ENCODE measurements at places on chromosomes 12 and 14.

DNA sequence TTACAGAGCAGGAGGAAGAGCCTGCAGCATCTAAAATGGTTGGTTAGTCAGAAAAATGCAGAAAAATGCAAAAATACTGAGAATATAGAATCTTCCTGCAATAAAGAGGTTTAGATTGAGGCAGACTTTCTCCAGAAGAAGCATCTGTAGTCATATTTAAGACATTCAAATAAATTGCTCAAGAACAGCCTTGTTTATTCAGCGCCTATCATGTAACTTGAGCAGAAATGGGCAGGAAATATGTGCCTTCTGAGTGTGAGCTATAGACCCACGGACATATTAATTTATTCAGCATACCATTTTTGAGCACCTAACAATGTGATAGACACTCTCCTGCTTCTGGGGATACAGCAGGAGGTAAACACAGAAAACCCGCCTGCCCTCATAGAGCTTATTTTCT lies 102.0 kb upstream of the HIF1A start:
- peak overlapping the region; percentile 98 for H3K27ac ChIP-seq
- H3K36me3 ChIP-seq = no peaks in the 10 kb centered on the region
- peaks cover 76% of the 10 kb centered on the region for H3K4me1 ChIP-seq
- no peak overlapping the region for H3K4me3 ChIP-seq

- H3K36me3 ChIP-seq = no peaks in the 10 kb centered on the region
- H3K4me3 ChIP-seq = peak overlapping the region; percentile 44
- DNase-seq = no peak
These were observed 521 bp upstream of the PAPLN start for GRCh38 chr14:73236752-73237218.

GRCh38 chr12:104738776-104739642 lies 219.1 kb downstream of the SLC41A2 start:
- H3K36me3 ChIP-seq = no peaks in the 10 kb centered on the region
- peak overlapping the region; percentile 66 for H3K27ac ChIP-seq
- H3K4me1 ChIP-seq = peaks cover 73% of the 10 kb centered on the region
- no peak for DNase-seq
- no peak overlapping the region for H3K4me3 ChIP-seq
- H3K27me3 ChIP-seq = no peaks in the 10 kb centered on the region

DNA sequence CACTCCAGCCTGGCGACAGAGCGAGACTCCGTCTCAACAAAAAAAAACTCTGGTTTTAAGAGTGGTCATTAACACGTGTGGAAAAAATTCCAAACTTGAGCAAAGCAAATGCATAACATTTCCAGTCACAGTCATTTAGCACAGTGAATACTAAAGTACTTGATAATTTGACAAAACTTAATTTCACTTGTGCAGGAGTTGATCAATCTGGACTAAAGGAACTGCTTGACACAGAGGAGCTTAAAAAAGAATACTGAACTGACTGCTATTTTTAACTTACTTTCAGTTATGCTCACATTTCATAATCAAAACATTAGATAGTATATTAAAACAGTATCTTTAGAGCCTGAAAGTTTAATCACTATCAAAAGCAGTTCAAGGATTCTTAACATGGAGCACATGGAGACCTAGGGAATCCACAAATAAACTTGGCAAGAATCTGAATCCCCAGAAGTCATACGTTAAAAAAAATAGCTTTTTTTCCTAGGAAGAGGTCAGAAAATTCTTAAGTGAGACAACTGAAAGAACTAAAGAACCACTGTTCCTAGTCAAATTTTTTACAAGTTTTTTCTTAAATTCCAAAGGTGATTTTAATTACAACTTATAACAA lies 7.4 kb downstream of the UBE2N start:
- no peak overlapping the region for H3K4me3 ChIP-seq
- no peak for DNase-seq
- peaks cover 86% of the 10 kb centered on the region for H3K4me1 ChIP-seq

DNA sequence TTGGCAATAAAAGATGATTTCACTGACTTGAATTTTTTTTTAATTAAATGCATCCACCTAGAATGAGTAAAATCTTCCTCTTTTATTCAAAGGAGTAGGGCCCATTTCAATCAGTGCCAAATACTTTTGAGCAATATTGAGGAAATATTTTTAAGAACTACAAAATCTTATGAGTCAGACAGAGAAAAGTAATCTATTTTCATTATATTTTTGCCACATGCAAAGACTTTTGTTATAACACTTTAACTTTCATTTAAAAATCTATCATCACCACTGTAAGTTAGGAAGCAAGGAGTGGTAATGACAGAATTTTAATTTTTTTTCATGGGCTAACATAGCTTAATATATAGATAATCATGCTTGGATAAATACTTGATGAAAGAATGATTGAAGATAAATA lies 345.2 kb upstream of the KITLG start:
- H3K4me3 ChIP-seq = no peak overlapping the region
- no peak for DNase-seq
- H3K4me1 ChIP-seq = no peaks in the 10 kb centered on the region
- H3K36me3 ChIP-seq = no peaks in the 10 kb centered on the region
- H3K27ac ChIP-seq = no peak overlapping the region
- H3K27me3 ChIP-seq = no peaks in the 10 kb centered on the region

All from activated T-cell treated with anti-CD3 and anti-CD28 coated beads, Interleukin-2, amount 50 U/mL, for 24 hours (primary cell).